Adipocyte (in vitro differentiated cells): ENCODE measurements at places on chromosomes 16 and 17.

DNA sequence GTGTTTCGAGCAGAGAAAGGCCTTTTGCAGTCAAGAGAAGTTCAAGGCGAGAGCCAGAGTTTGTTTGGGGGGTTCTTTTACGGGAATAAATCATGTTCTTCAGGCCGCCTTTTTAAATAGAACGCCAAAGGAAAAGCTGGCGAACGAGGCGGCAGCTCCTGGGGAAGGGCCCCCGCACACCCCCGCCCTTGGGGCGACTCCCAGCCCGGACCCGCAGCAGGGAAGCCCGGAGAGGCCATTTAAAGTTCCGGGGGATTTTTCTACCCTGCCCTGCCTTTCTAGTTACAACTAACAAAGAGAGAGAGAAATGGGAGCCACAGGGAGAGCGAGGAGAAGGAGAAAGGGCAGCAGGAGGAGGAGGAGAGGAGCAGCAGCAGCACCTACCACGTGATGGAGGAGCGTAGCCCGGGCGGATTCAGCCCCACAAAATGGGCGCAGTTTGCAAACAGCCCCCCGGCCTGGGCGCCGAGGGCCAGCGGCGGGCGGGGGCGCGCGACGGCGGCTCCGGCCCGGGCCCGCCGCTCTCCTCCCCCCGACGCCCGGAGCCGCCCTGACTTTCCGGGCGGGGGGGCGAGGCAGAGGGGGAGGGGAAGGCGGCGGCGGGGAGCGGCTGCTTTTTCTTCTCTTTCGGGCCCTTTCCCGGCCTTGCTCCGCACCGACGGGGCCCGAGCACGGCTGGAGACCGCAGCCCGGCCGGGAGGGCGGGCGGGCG lies 634 bp downstream of the KANSL1 start:
- DNase-seq = peak; percentile 91

DNA sequence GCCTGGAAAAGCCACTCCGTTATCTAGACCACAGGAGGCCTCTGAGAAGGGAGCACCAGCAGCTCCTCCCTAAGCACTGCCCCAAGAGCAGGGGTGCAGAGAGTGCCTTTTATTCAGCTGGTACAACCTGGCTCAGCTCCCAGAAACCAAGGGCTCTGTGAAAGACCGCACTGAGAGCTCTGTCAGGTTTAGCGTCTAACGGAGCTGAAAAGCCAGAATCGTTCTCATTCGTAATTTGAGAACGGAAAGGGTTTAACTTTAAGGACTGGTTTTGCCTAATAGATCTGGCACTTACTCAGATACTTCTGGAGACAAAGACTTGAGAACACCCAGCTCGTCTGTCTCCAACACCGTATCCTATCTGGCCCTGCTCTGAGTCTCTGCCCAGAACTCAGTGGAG lies 13.5 kb downstream of the MPG start:
- no peak for DNase-seq

DNA sequence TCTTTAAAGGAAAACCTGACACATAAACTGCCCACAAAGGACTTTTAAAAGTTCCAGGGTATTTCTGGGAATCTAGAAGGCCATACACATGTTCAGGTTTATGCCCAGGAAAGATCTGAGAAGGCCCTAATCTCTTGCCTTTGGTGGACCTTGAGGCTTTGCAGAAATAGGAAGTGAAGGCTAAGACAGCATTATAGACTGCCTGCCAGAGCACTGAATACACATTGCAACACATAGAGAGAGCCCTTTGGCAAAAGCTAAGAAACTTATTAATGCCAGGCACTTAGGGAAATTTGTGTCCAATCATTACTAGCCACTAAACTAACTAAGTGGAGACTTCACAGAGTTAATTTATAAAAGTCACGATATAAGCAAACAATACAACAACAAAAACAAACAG lies 70.4 kb downstream of the MMD start:
- DNase-seq = no peak

GRCh38 chr16:86261379-86261778 lies 248.9 kb upstream of the FOXF1 start:
- DNase-seq = no peak

GRCh38 chr17:83135692-83136091 lies 56.3 kb downstream of the METRNL start:
- DNase-seq = no peak

DNA sequence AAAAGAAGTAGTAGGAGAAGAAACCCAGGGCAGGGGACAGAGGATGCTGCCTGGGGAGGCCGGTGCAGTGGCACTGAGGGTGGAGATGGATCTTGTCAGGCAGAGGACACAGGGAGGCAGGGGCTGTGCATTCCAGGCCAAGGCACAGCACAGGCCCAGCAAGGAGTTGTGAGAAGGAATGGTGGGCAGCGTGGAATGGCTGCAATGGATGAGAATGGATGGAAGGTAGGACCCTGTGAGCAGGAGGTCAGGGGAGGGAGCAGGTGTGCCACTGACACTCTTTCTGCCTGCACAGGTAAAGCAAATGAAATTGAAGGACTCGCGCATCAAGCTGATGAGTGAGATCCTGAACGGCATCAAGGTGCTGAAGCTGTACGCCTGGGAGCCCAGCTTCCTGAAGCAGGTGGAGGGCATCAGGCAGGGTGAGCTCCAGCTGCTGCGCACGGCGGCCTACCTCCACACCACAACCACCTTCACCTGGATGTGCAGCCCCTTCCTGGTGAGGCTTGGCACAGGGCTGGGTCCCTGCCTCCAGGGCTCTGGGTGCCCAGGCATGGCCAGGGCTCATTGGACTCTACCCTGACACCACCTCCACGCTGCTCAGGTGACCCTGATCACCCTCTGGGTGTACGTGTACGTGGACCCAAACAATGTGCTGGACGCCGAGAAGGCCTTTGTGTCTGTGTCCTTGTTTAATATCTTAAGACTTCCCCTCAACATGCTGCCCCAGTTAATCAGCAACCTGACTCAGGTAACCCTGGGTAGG lies 32.8 kb downstream of the ABCC3 start:
- DNase-seq = no peak

DNA sequence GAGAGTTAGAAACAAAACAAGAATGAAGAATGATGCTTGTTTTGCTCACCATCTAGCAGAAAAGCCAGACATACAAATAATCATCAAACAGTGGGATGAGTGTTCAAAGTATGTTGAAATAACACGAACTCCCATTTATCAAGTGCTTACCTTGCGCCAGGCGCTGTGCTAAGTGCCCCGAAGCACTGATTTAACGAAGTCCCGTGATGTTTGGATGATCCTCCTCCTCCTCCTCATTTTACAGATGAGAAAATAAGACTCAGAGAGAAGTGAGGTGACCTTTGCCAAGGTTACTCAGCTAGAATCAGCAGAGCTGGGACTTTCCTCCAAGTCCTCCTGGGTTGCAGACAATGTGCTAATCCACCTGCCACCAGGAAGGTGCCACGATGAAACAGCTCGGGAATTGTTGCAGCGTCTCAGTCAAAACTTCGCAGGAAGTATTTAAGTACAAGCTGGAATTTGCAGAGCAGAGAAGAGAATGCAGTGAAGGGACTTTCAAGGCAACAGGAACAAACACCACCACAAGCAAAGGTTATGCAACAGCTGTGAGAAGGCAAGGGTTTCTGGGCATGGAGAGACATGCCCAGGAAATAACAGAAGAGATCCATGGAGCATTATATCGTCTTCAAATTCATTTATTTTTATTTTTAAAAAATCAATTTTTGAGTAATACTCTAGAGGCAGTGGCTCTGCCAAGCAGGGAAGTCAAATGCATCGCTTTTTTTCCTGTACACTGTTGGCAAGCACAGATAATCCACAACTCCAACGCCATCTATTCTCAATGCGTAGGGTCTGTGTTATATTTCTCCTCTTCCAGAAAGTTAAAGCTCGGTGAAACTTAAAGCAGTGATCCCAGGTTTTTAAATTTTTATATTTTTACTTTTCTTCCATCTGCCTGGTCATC lies 11.1 kb downstream of the PRCD start:
- DNase-seq = peak; percentile 79

DNA sequence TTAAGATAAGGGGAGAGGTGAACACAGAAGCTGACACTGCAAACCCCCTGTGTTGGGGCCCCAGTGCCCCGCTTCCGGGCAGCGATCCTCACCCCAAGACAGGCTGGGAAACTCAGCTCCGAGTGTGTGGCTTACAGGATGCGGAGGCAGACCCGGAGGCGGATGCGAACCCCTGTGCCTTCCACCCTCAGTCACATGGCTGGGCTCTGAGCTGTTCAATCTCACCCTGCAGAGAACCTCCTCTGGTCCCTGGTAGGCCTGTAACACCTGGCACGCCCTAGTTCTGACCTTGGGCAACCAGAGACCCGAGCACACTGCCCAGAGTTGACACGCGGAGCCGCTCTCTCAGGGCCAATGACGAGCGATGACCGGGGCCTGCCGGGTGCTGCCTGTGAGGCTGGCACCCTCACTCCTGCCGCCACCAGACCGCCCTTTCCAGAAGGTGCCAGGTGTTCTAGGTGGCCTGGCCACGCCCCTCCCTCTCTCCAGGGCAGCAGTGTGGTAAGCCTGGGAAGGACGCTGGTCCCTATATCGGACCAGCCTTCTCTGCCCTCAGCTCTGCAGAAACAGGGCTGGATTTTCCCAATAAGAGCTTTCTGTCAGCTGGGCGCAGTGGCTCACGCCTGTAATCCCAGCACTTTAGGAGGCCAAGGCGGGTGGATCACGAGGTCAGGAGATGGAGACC lies 23.3 kb downstream of the MEAK7 start:
- DNase-seq = no peak

DNA sequence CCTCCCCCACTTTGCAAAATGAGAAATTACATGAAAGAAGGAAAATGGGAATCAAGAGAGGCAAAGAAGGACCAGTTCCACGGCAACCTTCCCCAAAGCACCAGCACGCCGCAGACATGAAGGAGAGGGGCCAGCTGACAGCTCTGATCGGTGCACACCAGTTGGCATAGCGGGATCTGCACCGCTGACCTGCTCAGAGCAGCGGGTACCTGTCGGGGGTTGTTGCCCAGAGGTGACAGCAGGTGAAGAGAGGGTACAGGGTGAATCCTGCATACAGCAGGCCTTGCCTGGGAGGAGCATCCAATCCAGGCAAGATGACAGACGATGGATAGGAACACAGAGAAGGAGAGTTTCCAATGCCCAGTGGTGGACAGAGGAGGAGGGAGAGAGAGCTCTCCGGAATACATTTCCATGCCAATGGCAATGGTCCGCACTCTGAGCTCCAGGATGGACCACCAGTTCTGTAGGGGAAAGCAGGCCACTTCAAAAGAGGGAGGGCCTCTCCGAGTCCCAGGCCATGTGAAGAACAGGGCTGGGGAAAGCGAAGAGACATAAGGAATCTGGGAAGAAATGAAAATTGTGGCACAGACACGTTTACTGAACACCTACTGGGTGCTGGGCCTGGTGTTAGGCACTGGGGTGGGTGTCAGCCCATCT lies 24.0 kb downstream of the CEP295NL start:
- DNase-seq = no peak

DNA sequence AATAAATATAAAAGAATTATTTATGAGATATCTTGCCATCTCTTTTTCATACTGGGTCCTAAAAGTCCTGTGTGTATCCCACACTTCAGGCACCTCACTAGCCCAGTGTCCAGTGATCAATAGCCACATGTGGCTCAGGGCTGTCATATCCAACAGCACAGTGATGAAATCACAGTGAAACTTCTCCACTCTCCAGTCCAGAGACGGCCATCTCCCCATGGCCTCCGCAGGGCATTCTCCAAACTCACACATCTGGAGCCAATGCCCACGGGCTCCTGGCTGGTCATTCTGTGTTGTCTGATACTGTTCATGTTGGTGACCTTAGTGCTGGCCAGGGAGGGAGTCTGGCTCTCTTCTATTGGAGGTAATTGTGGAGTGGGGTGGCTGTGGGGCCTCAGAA lies 125.2 kb upstream of the SDK2 start:
- no peak for DNase-seq

DNA sequence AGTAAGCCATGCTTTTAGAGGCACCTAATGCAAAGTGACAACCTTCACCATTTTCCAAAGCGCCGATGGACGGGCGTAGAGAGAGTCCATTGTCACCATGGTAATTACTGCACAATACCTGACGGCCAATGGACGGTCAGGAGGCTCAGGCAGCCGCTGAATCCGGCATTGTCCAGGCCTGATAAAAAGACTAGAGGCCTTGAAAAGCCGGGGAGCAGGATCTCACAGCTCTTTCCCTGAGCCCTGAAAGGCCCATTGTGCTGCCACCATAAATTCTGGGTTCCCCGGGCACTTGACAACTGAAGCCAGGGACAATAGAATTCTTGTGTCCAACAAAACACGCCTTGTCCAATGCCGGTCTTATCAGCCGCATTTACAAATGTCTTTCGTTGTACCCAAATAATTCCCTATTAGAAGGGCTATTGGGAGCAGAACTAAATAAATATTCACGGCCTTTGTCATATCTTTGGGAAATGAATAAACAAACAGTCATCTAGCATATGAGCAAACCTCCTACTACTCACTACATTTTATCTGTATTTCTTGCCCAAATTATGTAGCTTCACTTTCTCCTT lies 62.4 kb downstream of the CDH11 start:
- no peak for DNase-seq

DNA sequence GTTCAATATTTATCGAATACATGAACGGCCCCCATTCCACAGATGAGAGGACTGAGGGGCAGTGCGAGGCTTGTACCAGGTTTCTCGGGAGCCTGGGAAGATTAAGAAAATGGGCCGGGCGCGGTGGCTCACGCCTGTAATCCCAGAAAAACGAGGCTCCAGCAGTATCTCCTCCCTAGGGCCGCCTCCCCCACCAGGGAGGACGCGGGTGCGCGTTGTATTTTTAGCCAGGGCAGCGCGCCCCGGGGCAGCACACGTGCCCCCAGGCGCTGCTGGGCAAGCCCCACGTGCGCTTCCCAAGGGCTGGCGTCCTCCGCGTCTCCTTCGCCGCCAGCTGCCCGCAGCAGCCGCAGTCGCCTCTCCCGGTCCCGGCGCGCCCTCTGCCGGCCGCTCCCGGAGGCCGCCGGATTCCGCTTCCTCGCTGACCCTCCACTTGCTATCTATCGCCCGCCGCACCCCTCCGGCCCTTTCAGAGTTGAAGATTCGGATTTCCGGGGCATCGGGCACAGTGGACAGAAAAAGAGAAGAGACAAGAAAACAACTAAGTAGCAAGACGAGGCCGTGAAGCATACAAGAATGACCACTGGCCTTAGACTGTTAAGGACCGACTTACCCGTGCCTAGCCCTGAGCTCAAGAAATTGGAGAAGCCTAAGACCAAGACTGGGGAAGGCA lies 1.9 kb upstream of the YBX2 start:
- peak; percentile 94 for DNase-seq

GRCh38 chr16:67963292-67963661 lies 5.2 kb downstream of the SLC12A4 start:
- DNase-seq = no peak
